Left ventricle myocardium inferior (tissue), 1 donor: ENCODE measurements at places on chromosomes 1 and 21.

- DNase-seq = no peak
These were observed 109.0 kb downstream of the SDCCAG8 start for GRCh38 chr1:243364866-243365265.

- no peak for DNase-seq
These were observed 97.0 kb downstream of the CHRM3 start for GRCh38 chr1:239483391-239483790.

GRCh38 chr1:242568666-242569065 is 44.2 kb upstream of the PLD5 start:
- no peak for DNase-seq

DNA sequence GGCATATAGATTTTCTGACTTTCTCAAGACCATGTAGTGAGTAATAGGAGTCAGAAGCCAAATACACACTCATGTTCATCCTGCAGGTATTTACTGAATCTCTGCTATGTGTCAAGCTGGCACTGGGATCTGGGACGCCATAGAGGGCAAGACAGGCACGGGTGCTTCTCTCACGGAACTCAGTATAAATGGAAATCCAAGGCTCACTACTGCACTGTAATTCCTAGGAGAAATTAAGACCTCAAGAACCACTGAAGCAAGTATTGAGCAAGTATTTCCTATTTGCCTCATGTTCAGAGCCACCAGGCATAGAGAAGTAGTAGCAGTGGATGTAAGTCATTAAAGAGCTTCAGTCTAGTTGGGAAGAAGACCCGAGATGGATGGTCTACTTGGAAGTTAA is 38.9 kb downstream of the EIF2D start:
- DNase-seq = no peak

GRCh38 chr1:35320937-35321336 is 52.4 kb downstream of the ZMYM4 start:
- no peak for DNase-seq

- no peak for DNase-seq
These were observed 169.8 kb downstream of the PRDM16 start for GRCh38 chr1:3238703-3239278.

DNA sequence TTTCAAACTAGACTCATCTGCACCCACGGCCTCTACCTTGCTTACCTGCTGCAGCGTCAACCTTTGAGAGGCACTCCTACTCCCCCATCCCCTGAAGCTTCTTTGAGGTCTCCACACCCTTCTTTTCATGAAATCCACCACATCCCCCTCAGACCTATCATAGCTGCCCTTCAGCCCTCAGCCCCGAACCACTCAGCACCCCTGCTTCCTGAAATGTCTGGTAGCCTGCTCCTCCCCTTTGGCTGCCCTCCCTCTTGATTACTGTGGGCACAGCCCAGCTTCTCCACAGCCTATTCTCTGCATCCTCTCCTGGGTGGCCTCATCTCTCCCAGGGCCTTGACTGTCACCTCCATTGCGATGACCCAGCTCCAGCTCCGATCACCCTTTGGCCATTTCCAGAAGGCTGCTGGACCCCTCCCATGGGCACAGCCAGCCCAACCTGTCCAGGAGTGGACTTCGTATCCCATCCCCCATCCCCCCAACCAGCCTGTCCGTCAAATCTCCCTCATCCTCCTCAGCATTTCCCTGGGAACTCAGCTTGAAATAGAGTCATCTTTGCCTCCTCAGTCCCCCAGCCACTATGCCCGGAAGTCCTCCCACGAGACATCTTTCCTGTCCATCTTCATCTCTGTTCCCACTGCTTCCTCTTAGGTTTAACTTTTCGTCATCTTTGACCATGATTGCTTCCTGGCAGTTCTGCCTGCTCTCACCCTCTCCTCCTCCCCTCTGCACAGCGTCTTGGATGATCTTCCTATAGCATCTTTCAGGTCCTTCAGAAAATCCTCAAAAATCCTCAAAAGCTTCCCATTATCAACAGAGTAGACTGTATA is 6.1 kb upstream of the ADORA1 start:
- DNase-seq = no peak

DNA sequence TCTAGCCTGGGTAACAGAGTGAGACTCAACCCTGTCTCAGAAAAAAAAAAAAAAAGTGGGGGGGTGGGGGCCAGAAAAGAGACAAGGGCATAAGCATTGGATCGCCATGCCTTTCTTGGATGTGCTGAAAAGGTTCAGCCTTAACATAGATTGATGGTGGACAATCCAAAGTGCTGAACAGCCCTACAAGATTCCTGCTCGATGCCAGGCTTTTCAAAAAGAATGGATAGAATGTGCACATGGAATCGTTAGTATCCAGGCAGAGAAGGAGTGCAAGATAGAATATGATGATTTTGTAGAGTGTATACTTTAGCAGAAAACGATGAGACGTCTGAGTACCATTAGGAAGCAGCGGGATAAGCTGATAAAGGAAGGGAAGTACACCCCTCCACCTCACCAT is 10.9 kb upstream of the COA7 start:
- no peak for DNase-seq

GRCh38 chr1:209751627-209752231 is 4.1 kb upstream of the TRAF3IP3 start:
- no peak for DNase-seq

GRCh38 chr1:19811206-19811851 is 3.8 kb downstream of the RNF186 start:
- DNase-seq = peak; percentile 29

- no peak for DNase-seq
These were observed 54.3 kb downstream of the TLR5 start for GRCh38 chr1:223088713-223089240.

DNA sequence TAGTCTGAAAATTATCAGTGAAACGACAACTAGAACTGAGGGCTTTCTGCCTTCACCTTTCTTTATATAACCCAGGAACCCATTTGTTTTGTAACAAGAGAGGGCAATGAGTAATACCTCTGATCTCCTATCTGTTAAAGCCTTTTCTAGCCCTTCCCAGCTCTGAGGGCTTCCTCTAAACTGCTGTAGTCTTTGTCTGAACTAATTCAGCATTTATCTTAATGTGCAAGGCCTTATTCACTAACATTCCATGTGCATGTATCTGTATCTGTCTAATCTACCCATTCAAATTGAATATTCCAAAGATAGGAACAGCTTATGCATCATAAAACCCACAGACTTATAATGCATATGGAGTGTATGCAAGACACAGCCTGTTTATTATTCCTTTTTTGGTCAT is 167.1 kb downstream of the LYPLAL1 start:
- DNase-seq = no peak
